ENCODE measurements at places on chromosomes 7 and 10. TPM values are rescaled to one million over a fixed set of nuclear protein-coding genes. Genes with fewer than 3 reads are reported as not detected.

- ATAC-seq, result peak; percentile 32
These were observed 83.3 kb upstream of the MKLN1 start for GRCh38 chr7:131244259-131244852.

GRCh38 chr10:11285171-11285570 is 267.5 kb downstream of the CELF2 start:
- ATAC-seq, result no peak

- no peak for ATAC-seq
These were observed 28.4 kb downstream of the TBC1D12 start for GRCh38 chr10:94430701-94431100.

- ATAC-seq, result no peak
These were observed 72.7 kb downstream of the PTPRE start for GRCh38 chr10:127979566-127979965.

DNA sequence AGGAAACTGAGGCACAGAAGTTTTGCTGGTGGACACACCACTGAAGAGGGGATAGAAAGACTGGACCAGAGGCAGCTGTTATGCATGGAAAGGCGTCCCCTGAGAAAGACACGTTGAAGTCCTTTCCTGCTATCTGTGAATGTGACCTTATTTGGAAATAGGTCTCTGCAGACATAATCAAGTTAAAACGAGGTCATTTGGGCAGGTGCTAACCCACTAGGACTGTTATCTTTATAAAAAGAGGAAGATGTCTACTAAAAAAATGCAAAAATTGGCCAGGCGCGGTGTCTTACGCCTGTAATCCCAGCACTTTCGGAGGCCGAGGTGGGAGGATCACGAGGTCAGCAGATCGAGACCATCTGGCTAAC is 31.6 kb downstream of the ELMO1 start:
- no peak for ATAC-seq

GRCh38 chr7:46603780-46604179 is 682.7 kb upstream of the IGFBP3 start:
- ATAC-seq, result peak; percentile 92

GRCh38 chr7:79403879-79404278 is 49.6 kb downstream of the MAGI2 start:
- no peak for ATAC-seq

DNA sequence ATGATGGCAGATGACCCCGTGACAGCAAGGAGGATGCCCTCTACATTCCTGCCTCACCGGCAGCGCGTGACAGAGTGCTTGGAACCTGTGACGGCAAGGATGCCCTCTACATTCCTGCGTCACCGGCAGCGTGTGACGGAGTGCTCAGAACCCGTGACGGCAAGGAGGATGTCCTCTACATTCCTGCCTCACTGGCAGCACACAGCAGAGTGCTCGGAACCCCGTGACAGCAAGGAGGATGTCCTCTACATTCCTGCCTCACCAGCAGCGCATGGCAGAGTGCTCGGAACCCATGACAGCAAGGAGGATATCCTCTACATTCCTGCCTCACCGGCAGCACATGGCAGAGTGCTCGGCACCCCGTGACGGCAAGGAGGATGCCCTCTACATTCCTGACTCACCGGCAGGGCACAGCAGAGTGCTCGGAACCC is 231.0 kb downstream of the DIP2C start:
- peak; percentile 84 for ATAC-seq

DNA sequence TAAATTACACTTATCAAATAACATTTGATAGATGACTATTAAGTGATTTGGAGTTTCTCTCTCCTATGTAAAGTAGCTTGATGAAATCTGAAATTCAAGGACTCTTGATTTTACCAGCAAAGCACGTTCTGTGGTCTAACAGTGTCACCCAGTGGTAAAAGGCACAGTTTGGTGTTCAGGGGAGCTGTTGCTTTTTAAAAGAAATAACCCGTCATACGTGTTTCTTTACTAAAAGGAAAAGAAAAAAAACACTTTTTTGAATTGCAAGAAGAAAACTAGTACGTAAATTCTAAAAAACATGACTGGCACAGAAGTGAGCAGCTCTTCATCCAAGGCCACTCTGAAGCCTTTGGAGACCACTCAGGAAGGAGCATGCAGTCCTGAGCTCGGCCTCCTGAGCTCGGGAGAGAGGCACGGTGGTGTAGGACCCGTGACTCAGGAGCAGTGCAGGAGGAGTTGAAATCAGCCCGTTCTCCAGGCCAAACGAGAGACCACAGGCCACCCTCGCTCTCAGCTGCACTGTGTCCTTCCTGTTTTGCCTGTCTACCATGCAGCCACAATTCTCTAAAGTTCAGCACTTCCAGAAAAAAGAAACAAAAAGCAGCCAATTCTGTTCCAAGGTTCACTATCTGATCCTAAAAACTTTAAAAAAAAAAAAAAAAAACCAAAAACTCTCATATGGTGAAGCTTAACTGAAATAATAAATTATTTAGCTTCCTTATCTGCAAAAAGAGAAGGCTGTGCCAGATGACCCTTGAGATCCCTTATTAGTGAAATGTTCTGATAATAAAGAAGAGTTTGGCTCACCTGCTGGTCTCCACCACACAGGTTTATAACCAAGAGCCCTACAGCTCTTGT is 212.6 kb upstream of the FRMD4A start:
- ATAC-seq, result peak; percentile 61

DNA sequence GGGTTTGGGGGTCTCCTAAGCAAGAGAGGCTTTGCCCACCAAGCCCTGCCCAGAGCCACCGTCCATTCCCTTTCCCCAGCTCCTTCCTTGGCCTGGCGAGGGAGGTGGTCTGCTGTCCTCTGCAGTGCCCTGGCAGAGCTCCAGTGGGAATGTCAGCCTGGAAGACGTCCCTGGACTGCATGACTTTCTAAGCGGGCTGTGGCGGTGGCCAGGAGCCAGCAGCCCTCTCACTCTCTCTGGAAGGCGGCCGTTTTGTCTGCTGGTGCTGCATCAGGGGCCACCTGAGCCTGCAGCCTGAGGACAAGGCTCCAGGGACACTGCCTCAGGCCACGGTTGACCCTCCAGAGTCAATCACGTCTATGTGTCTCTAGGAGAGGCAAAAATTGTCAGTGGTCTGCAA is 271.0 kb downstream of the SKAP2 start:
- no peak for ATAC-seq

DNA sequence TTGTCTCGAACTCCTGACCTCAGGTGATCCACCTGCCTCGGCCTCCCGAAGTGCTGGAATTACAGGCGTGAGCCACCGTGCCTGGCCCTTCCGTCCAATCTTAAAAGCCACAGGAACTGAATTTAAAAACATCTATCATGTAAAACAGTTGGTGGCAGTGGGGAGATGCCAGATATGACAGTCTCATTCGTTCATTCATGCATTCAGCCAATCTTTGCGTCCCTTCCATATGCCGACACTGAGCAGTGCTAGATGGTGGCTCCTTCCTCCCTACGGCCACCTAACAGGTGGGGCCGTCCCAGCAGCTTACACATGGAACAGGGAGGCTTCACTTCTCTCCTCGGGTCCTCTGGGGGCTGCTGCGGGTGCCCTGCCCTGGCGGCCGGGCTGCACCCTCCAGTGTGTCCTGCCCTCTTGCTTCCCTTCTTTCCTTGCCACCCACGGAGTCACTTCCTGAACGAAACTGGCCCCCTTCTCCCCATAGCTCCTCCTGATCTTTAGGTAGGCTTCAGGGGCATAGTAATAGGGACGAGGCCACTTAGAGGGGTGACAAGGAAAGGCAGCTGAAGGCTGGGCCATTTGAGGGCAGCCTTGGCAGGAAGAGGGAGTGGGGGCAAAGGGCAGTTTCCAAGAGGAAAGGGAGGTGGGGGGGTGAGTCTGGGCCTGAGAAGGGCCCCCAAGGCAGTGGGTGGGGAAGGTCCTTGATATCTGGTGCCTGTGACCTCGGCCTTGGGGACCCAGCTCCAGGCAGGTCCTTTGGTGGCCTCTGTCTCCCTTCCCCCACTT is 53.8 kb downstream of the PROSER2 start:
- no peak for ATAC-seq

DNA sequence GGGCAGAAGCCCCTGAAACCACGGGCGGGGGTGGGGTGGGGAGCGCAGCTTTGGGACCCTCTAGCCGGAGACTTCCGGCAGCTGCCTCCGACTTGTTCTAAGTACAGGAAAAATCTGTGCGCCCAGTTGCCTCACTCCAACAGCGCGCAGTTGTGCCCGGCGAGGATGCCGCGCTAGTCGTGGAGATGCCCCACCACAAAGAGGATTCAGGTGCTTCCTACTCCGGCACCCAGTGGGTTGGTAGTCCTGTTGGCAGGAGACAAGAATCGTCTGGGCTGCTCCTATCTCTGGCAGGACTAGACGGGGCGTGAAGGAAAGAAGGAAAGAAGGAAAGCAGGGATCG is 465 bp upstream of the NPY start:
- ATAC-seq, result no peak

DNA sequence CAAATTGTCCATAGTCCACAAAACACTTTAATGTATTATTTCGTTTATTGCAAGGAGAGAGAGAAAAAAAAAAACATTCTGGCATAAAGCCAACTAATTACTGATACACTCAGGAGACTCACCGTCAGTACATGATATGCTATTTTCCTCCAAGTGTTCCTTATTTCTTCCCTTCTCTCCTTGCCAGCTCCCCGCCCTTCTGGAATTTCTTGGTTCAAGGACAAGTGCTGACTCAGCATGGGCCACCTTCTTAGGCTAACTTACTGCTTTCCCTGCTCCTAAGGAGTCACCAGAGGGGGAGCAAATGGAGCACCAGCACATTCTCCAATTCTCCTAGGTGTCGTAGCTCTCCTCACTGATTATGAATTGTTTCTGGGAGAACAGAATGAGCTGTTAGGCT is 133.8 kb upstream of the HDAC9 start:
- no peak for ATAC-seq

PAPSS2 gene
- total RNA-seq, result 13.1 TPM

ZNF511 gene
- total RNA-seq, result 22.3 TPM

AMPH gene
- total RNA-seq, result 4.7 TPM

IFIT2 gene
- total RNA-seq, result 3.4 TPM
